Activated T-helper 17 cell treated with anti-CD3 and anti-CD28 coated beads, Interleukin-2, amount 50 U/mL, for 72 hours (primary cell): ENCODE measurements at places on chromosomes 6 and 20.

DNA sequence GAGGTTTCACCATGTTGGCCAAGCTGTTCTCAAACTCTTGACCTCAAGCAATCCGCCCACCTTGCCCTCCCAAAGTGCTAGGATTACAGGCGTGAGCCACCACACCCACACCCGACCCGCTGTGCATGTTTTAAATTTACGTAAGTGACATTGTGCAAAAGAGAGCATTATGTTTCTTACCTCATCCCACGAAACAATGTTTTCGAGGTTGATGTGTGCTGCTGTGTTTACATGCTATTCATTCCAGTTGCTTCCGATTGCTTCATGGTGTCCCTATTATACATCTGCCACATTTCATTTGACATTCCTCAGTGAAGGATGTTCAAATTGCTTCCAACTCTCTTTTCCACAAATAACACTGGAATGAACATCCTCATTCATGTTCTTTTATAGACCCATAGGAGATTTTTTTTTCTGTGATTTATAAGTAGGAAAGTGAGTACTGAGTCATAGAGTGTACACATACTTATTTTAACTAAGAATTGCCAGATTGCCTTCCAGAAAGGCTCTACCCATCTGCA, 403.9 kb upstream of the JARID2 start:
- ATAC-seq: peak; percentile 39

- ATAC-seq: no peak
These were observed 64.6 kb upstream of the ADGRF1 start for GRCh38 chr6:47106721-47107197.

GRCh38 chr6:29995340-29995777, 53.0 kb downstream of the HLA-A start:
- no peak for ATAC-seq

- ATAC-seq: no peak
These were observed 213.5 kb downstream of the RFPL4B start for GRCh38 chr6:112560651-112561050.

DNA sequence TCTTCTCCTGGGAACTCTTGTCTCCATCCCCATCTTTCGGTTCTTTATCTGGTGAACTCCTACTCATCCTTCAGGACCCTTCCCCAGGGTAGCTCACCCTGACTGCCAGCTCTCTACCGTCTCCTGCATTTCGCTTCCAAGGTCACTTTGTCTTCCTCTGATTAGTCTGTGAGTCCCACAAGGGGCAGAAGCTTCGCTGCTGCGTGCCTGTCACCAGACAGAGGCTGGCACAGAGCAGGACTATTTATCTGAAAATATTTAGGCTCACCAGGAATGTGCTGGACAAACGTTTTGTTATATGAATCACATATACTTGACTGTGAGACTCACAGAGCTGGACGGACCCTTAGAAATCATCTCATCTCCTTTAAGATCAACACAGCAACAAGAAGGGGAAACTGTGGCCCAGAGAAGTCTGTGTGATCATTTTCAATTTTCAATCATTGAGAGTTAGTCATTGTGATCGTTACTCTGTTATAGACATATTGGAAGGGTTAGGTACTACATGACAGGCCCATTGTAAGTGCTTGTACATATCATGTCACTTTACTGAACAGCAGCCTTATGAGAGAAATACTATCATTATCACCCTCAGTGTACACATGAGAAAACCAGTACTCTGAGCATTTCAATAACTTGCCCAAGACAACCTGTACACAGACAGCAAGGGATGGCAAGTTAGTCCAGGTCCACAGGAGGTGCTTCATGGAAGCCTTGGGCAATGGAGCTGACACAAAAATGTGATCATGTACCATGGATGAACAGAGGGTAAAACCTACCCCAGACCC, 51.4 kb downstream of the JPH2 start:
- peak; percentile 26 for ATAC-seq

GRCh38 chr6:119986934-119987549, 637.5 kb upstream of the MAN1A1 start:
- ATAC-seq: no peak

DNA sequence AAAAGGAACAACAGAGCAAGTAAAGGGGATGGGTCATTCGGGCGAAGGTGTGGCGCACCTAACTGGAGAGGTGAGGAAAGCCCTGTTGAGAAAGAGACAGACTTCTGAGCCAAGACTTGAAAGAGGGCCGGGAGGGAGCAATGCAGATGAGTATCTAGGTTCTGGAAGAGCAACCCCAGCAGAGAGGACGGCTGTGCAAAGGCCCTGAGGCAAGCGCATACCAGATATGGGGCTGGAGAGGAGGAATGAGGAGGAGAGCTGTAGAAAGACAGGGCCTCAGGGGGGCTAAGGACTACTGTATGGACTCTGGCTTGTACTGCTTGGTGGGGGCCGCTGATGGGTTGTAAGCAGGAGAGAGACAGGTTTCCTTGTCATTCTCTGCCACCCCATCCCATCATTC, 21.9 kb downstream of the TRERF1 start:
- no peak for ATAC-seq

DNA sequence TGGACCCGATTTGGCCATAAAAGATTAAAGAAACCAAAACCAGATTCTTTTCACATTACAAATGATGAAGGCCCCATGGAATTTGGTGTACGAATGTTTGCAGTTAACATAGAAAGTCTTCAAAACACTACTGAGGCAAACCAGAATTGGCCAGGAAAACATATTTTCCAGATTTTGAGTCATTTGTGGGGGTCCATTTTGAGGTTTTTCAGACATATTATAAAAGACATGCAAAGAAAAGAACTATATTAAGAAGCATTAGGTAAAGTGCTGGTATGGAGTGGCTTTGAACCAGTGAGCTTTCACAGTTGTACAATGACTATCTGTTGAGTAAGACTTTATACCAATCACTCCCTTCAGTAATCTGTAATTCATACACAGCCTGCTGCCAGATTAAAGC, 168.9 kb upstream of the COL21A1 start:
- ATAC-seq: no peak

DNA sequence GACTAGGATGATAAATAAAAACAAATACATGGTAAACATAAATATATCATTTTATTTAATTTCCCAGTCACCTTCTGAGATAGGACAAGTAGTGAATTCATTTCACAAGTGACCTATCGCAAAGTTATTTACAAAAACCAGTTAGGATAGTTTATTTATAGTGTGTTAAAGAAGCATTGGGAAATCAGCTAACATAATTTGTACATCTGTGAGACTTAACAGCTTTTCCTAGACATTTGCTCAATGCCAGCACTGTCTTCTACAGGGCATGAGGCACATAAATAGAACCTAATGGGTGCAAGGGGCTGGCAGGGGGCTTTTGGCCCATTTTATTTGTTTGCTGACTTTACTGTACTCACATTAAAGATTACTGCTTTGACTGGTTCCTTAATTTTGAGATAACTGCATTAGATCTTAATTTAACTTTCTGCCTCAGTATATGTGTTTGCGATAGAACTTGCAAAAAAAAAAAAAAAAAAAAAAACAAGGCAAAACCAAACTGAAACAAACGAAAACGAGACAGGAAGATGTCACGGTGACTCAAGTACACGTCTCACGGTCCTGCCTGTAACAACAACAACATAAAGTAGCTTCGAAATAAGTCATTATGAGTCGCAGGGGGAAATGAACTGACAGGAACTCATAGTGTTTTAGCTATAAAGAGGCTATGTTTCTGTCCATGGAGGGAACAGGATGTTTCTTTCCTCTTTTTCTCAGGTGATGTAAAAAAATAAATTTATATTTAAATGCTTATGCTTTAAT, 133.7 kb upstream of the GMDS start:
- ATAC-seq: peak; percentile 98

GRCh38 chr6:22794844-22795243, 225.5 kb downstream of the HDGFL1 start:
- no peak for ATAC-seq
